ENCODE measurements at places on chromosomes 16 and 17.

DNA sequence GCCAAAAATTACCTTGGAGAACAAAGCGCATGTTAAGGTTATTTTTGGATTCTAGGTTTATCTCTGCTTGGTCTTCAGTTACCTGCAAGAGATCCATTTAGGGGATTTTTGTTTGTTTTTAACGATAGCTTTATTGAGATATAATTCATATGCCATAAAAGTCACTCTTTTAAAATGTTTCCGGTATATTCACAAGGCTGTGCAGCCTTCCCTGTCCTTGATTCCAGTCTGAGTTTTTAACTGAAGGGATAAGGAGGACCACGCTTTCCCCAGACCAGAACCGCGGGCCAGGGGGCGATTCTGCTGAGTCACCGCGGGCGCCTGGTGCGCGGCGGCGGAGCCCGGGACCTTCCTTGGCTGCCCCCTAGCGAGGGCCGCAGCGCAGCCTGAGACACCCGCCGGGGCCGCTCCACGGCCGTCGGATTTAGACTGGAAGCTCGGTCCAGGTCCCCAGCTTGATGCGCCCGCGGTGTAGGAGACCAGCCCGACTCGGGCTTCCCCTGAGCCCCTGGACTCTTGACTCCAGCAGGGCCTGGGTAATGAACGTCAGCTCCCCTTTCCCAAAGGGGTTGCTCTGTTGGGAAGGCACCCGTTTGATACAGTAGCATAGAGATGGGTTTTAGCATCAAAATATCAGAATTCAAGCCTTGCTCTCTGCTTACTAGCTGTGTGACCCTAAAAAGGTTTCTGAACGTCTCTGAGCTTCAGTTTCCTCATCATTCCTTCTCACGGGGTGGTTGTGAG lies 50.0 kb upstream of the STH start:
- peak; percentile 68 for DNase-seq

DNA sequence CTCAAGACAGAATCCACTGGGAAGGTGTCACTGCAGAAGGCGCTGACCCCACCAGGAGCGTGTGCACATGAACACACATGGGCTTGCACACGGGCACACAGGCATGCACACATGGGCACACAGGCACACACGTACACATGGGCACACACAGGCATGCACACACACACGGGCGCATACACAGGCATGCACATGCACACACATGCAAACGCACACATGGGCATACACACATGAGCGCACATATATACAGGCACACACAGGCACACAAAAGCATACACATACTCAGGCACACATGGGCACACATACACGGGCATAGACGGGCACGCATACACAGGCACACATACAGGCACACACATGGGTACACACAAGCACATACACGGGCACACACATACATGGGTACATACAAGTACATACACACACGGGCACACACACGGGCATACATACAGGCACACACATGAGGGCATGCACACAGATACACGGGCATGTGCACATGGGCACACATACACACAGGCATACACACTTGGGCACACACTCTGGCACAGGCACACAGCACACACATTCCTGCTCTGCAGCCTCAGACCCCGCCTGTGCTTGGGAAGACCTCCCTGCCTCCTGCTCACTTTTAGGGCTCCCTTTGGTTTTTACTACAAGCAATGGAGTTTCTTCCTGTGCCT lies 86.8 kb downstream of the ZNF778 start:
- no peak for DNase-seq

DNA sequence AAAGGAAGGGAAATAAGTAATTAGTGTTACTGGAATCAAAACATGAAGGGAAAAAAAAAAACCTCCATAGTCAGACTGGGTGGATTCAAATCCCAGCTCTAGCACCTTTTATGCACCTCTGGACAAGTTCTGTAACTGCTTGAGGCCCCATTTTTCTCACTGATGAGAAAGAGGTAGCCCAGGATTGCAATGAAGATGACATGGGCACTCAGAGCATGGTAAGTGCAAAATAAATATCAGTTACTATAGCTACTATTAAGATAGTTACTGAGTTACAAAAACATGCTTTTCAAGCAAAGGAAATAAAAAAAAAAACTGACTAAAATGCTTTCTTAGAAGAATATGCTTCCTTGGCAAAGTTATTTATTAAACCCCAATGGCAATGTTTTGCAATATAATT lies 58.8 kb downstream of the CEP95 start:
- no peak for DNase-seq

- no peak for DNase-seq
These were observed 32.1 kb downstream of the GINS2 start for GRCh38 chr16:85656351-85657266.

- DNase-seq: no peak
These were observed 25.8 kb downstream of the WFDC1 start for GRCh38 chr16:84320511-84320910.

- no peak for DNase-seq
These were observed 35.8 kb downstream of the AKAP1 start for GRCh38 chr17:57120814-57121213.

DNA sequence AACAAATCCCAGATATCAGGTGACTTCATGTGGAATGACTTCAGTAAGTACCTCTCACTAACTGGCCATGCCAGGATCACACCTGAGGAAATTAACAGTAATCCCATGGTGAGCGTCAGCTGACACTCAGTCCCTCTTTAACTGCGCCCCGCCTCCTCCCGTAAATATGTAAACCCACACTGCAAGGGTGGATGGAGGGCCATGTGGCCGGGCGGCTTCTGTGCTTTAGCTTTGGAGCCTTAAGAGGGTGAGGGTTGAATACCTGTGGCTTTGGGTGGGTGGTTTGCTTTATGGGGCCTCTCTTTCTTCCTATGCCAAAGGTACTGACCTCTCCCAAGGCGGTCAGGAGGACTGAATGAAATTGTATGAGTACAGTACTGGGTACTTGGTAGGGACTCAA lies 141.7 kb downstream of the MRM1 start:
- no peak for DNase-seq

DNA sequence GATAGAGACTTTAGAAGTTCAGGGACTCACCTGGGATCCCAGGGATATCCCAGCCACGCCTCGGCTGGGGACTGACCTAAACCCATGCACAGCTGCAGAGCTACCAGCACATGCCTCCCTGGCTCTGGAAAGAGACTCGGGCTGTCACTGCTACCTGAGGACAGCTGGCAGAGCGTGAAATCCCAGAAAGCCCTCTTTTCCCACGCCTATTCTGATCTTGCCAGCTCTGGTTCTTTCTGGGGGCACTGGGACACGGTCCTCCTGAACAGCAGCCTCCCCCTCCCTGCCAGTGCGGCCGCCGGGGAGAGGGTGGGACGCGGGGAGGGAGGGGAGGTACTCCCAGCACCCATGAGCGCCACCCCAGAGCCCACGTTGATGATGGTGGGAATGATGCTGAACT lies 10.8 kb downstream of the P2RX5 start:
- no peak for DNase-seq

GRCh38 chr17:59848778-59849177 lies 44.0 kb downstream of the TUBD1 start:
- peak; percentile 97 for DNase-seq

All from fibroblast of villous mesenchyme (primary cell).